ENCODE measurements at places on chromosomes 11 and 22. TPM values are rescaled to one million over a fixed set of nuclear protein-coding genes. Genes with fewer than 3 reads are reported as not detected.

DNA sequence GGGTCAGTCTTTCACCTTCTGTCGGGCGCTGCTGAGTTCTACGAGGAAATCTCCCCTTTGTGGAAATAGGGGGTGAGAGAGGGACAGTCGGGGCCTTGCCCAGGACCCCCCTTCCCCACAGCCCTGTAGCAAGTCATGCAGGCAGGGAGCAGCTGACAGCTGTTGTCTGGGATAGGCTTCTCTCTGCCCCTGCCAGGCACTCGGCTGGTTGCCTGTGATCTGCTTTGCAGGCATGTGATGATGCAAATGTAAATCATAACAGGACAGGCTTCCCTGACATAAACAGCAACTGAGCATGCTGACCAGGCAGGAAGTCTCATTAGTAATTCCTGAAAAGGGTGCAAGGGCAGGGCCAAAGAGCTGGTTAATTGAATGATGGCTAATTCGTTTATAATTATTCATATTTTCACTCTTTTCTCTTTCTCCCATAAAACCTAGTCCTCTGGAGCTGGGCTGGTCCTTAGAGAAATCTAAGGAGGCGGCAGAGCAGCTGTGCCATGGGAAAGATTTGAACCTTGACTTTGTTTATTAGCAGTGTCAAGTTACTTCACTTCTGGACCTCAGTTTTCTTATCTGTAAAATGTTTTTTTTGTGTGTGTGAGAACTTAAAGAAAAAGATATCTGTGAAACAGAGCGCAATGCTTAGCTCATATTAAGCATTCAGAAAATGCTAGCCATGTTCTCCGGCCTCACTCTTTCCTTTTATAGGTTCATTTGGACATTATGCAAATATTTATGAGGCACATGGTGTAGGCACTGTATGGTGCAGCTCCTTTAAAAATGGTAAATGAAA, 129.7 kb downstream of the LDLRAD3 start:
- no peak overlapping the region for H3K4me3 ChIP-seq
- H3K27me3 ChIP-seq = no peaks in the 10 kb centered on the region
- no peaks in the 10 kb centered on the region for H3K36me3 ChIP-seq

DNA sequence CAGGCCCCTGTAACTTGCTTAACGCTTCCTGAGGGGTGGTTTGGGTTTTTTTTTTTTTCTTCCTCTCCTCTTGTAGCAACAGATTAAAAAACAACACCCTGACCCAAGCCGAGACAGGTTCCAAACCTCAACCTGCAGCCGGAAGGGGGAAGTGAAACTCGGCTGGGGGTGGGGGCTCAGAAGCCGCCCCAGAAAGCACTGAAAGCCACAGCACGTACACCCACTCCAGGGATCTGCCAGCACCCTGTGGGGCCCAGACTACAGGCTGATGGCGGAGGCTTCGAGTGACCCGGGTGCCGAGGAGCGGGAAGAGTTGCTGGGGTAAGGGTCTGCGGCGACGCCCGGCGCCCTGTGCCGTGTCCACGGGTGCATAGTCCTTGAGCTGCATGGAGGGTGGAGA, at the start of gene LSP1:
Gene LSP1 (plus strand): TSS at position 208 of the 400 bp plus-strand sequence. CDS start 61 bp downstream, at position 269.
- DNase-seq = no peak
- H3K4me1 ChIP-seq = peaks cover 21% of the 10 kb centered on the region
- H3K27me3 ChIP-seq = peaks cover 27% of the 10 kb centered on the region
- no peak within 1 kb of the TSS for H3K27ac ChIP-seq

OR6A2 gene
- 0.35 TPM for total RNA-seq

MS4A6E gene
- not detected for total RNA-seq

MRPL21 gene
- 201 TPM for total RNA-seq

Data from K562 (cell line).